ENCODE measurements at places on chromosomes 7 and 10.
A peak's percentile ranks its signal among the peaks of the same experiment; 100 is the strongest.

DNA sequence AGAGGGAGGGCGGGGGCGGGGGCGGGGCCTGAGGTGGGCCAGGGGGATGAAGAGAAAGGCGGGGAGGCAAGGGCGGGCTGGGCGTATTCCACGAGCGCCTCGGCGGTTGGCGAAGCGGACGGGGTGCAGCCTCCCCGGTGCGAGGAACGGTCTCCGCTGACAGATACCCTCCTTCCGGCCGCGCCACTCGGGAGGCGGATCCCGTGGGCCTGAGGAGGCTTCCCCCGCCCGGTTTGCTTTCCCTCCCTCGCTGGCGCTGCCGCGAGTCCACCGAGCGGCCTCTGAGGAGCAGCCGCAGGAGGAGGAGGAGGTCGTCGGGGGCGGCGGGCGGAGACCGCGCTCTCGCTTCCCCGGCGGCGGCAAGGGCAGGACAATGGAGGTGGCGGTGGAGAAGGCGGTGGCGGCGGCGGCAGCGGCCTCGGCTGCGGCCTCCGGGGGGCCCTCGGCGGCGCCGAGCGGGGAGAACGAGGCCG lies at the start of gene TRIM24:
TSS of gene TRIM24 (plus strand) at position 84 of the 473 bp plus-strand sequence. CDS start at position 374, 290 bp downstream.
- DNase-seq, result no peak
- peak within 1 kb of the TSS; percentile 96 for H3K4me3 ChIP-seq
- peak within 1 kb of the TSS; percentile 78 for H3K27ac ChIP-seq
- H3K27me3 ChIP-seq, result no peaks in the 10 kb centered on the region
- H3K4me1 ChIP-seq, result peaks cover 28% of the 10 kb centered on the region
- peaks cover 5% of the 10 kb centered on the region for H3K36me3 ChIP-seq

DNA sequence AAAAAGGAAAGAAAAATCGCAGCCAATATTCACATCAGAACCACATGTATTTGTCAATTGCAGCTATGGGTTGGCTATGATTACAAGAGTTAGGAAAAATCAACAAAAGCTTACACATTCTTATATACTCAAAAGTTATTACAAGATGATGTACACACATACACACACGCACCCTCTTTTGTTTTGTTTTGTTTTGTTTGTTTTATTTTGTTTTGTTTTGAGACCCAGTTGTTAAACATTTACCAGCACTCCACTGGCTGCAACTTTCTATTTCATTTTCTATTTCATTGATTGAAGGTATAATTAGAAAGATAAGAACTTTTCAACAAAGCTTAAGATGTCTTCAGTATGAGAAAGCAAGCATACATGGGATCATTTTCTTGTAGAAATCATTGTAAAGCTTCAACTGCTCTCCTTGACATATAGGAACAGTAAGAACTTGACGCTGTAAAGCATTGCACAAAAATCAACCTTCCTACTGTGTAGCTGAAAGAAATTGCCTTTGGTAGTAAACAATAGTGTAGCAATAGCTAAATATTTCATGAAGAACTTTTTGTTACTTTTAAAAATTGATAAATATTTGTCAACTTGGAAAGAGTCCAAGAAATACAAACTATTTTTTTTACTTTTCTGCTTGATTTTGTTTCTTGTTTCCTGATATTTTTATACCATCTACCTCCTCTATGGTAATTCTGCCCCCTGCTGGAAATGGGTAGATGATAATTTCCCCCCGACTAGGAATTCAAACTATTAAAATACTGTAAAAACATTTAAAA lies 205.9 kb downstream of the MBL2 start:
- peaks cover 86% of the 10 kb centered on the region for H3K4me1 ChIP-seq
- no peaks in the 10 kb centered on the region for H3K36me3 ChIP-seq
- no peaks in the 10 kb centered on the region for H3K27me3 ChIP-seq
- peak; percentile 69 for DNase-seq
- H3K4me3 ChIP-seq, result peak overlapping the region; percentile 70

- peaks cover 7% of the 10 kb centered on the region for H3K4me1 ChIP-seq
- H3K27ac ChIP-seq, result no peak overlapping the region
- H3K36me3 ChIP-seq, result no peaks in the 10 kb centered on the region
- no peak overlapping the region for H3K4me3 ChIP-seq
- DNase-seq, result no peak
- no peaks in the 10 kb centered on the region for H3K27me3 ChIP-seq
Observed at GRCh38 chr7:18572885-18573284, 77.3 kb downstream of the HDAC9 start.

- H3K27ac ChIP-seq, result no peak overlapping the region
- no peaks in the 10 kb centered on the region for H3K4me1 ChIP-seq
- H3K36me3 ChIP-seq, result peaks cover 9% of the 10 kb centered on the region
- H3K27me3 ChIP-seq, result no peaks in the 10 kb centered on the region
- no peak overlapping the region for H3K4me3 ChIP-seq
Observed at GRCh38 chr7:2603044-2603965, 28.5 kb upstream of the TTYH3 start.

GRCh38 chr7:44768628-44769371 lies 20.2 kb downstream of the ZMIZ2 start:
- peaks cover 4% of the 10 kb centered on the region for H3K27me3 ChIP-seq
- no peak for DNase-seq
- peaks cover 29% of the 10 kb centered on the region for H3K4me1 ChIP-seq
- H3K27ac ChIP-seq, result peak overlapping the region; percentile 33

- no peak overlapping the region for H3K27ac ChIP-seq
- H3K4me3 ChIP-seq, result no peak overlapping the region
- no peaks in the 10 kb centered on the region for H3K27me3 ChIP-seq
- H3K36me3 ChIP-seq, result no peaks in the 10 kb centered on the region
Observed at GRCh38 chr10:94645285-94645684, 38.2 kb upstream of the CYP2C18 start.

- DNase-seq, result no peak
- no peak overlapping the region for H3K4me3 ChIP-seq
- H3K27me3 ChIP-seq, result peaks cover 11% of the 10 kb centered on the region
- no peaks in the 10 kb centered on the region for H3K36me3 ChIP-seq
- H3K4me1 ChIP-seq, result no peaks in the 10 kb centered on the region
Observed at GRCh38 chr7:151948039-151948438, 8.2 kb upstream of the GALNTL5 start.

DNA sequence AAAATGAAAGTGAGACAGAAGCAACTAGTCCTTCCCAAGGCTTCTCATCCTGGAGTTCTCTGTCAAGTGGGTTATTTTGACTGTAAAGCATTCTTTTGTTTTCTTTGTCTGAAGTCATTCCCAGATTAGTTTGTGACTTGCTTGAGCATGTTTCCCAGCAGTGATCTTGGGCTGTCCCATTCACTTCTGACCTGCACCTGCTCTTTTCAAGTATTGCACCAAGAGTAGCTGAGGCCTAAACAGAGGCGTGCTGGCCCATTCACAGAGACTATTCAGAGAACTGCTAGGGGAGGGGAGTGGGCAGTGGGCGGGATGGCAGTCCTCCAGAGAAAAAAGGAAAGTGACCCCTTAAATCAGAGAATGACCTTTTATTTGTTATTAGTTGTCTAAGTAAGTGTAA lies 61.3 kb downstream of the CACNA2D1 start:
- no peak overlapping the region for H3K27ac ChIP-seq
- no peaks in the 10 kb centered on the region for H3K36me3 ChIP-seq
- DNase-seq, result no peak
- no peaks in the 10 kb centered on the region for H3K27me3 ChIP-seq

- no peak overlapping the region for H3K4me3 ChIP-seq
- no peaks in the 10 kb centered on the region for H3K36me3 ChIP-seq
- H3K27me3 ChIP-seq, result peaks cover 9% of the 10 kb centered on the region
- peaks cover 4% of the 10 kb centered on the region for H3K4me1 ChIP-seq
- H3K27ac ChIP-seq, result no peak overlapping the region
- DNase-seq, result no peak
Observed at GRCh38 chr10:132937861-132938260, 4.5 kb downstream of the CFAP46 start.

GRCh38 chr10:58942724-58943123 lies 233.7 kb upstream of the PHYHIPL start:
- no peak for DNase-seq
- no peak overlapping the region for H3K27ac ChIP-seq
- peaks cover 28% of the 10 kb centered on the region for H3K4me1 ChIP-seq
- H3K36me3 ChIP-seq, result no peaks in the 10 kb centered on the region

GRCh38 chr10:96290368-96291133 lies 13.7 kb upstream of the DNTT start:
- no peak overlapping the region for H3K27ac ChIP-seq
- no peak for DNase-seq
- no peaks in the 10 kb centered on the region for H3K36me3 ChIP-seq
- no peaks in the 10 kb centered on the region for H3K4me1 ChIP-seq

DNA sequence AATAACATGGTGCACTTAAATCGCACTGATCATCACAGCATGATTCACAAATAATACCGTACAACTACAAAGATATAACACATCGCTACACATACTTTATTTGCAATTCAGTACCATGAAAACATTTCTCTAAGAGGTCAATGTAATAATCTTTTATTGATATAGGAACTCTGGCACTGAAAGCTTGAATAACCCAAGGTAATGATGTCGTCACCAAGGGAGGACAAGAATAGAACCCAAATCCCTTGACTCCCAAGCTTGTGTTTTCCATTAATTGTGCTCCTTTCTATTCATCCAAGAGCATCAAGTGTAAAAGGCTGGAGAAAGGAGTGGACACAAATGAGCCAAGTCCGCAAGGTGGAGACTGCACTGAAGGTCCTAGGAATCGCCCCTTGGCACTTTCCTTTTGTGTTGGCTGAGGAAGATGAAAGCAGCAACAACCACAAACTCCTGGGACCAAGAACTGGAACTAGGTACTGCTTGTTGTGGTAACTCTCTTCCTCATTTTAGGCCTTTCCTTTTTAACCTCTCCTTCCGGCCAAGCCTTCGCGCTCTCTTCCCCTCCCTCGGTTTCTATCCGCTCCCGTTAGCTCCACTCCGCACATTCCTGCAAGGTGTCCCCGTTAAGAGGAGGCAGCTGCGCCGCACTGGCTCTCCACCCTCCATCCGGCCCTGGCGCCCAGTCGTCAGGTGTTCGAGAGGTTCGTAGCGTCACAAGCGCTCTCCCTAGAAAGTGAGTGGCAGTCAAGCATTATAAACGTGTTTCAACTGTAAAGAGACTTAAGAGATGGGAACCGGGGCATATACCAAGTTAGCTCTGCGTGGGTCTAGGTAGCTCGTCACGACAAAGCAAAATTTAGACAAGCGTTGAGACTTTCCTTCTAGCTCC lies 1.0 kb upstream of the CBLL1 start:
- H3K4me3 ChIP-seq, result peak overlapping the region; percentile 96
- H3K27me3 ChIP-seq, result no peaks in the 10 kb centered on the region
- H3K36me3 ChIP-seq, result peaks cover 7% of the 10 kb centered on the region
- DNase-seq, result no peak
- H3K4me1 ChIP-seq, result peaks cover 44% of the 10 kb centered on the region

DNA sequence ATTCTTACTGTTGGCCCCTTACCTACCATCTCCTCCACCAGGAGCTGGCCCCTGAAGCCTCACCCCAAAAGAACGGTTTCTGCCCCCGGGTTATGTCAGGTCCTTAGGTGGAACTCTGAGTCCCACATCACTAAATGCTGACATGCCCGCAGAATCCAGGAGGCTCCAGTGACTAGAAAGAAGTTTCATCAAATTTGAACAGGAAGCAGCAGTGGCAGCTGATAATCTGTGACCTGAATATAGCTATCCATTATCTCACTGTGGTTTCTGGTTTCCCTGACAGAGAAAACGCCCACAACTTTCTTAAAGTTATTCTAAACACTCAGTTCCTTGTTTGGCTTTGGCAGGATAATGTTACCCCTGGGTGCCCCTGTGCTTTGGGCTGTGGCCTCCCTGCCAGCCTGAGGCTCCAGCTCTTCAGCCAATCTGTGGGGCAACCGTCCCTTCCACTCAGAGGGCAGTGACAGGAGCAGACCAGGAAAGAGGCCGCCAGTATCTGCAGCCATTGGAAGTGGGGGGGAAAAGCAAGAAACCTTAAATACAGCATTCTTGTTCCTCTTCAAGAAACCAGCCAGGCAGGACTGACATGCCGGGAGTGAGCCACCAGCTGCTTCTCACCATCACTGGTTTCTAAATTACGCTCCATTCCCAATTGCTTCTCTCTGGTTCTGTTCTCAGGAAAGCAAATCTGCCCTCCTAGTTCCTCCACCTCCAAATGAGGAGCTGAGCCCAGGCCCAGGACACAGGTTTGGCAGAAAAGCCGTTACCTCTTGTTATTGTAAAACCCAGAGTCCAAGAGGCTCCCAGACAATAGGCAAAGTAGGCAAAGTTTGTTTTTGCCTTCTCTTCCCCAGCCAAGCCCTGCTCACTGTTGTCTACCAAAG lies 41.2 kb upstream of the VCL start:
- H3K27me3 ChIP-seq, result peaks cover 1% of the 10 kb centered on the region
- H3K36me3 ChIP-seq, result no peaks in the 10 kb centered on the region
- no peak overlapping the region for H3K4me3 ChIP-seq
- H3K4me1 ChIP-seq, result peaks cover 46% of the 10 kb centered on the region
- peak overlapping the region; percentile 64 for H3K27ac ChIP-seq

GRCh38 chr10:69614130-69614529 lies 15.9 kb upstream of the FAM241B start:
- H3K27ac ChIP-seq, result no peak overlapping the region
- H3K36me3 ChIP-seq, result no peaks in the 10 kb centered on the region
- peaks cover 21% of the 10 kb centered on the region for H3K27me3 ChIP-seq
- no peak overlapping the region for H3K4me3 ChIP-seq
- DNase-seq, result no peak

- H3K27me3 ChIP-seq, result no peaks in the 10 kb centered on the region
- peaks cover 41% of the 10 kb centered on the region for H3K36me3 ChIP-seq
- H3K4me3 ChIP-seq, result no peak overlapping the region
- H3K27ac ChIP-seq, result no peak overlapping the region
- DNase-seq, result no peak
Observed at GRCh38 chr10:28561531-28561930, 28.6 kb downstream of the WAC start.

DNA sequence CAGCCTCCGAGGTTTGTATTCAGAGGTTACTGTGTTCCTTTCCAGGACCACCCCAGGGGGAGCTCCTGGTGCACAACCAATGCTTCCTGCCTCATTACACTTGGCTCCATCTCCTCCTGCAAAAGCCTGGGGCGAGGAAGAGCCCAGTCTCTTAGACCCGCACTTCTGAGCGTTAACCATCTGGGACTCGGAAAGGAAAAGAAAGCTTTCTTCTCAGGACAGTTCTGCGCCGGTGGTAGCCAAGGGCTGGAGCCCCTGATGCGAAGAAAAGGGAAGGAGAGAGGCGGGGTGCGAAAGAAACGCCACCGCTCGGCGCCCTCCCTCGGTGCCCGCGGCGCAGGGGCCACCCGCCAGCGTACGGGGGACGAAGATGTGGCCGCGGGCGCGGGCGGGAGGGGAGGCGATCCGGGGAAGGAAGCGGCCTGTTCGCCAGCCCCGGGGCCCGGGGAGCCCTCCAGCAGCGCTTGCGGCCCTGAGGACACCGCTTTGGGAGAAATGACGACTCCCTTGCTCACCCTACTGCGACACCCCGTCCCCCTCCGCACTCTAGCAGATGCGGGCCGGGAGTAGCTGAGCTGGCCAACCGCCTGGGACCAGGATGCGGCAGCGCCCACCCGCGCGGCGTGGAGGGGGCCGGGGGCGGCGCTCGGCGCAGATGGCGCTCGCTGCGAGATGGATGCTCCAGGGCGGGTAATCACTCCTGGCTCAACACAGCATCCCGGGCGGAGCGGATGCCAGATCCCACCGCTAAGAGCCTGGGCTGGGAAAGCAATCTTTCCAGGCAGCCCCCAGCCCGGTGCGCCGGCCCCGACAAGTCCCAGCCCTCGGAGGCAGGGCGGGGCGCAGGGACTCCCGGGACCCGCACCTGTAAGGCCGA lies 1.3 kb downstream of the NRCAM start:
- peaks cover 5% of the 10 kb centered on the region for H3K4me1 ChIP-seq
- peak overlapping the region; percentile 82 for H3K4me3 ChIP-seq
- H3K36me3 ChIP-seq, result no peaks in the 10 kb centered on the region
- DNase-seq, result no peak
